ENCODE measurements at places on chromosomes 7 and 10.

DNA sequence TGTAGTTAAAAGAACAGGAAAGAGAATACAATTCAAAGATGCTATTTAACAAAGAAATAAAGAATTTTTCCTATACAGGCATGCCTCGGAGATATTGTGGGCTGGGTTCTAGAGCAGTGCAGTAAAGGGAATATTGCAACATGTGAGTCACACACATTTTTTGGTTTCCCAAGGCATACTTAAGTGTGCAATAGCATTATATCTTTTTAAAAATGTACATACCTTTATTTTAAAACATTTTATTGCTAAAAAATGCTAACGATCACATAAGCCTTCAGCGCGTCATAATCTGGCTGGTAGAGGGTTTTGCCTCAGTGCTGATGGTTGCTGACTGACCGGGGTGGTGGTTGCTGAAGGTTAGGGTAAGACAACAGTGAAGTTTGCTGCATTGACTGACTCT is 54.4 kb downstream of the ESYT2 start:
- DNase-seq: no peak

DNA sequence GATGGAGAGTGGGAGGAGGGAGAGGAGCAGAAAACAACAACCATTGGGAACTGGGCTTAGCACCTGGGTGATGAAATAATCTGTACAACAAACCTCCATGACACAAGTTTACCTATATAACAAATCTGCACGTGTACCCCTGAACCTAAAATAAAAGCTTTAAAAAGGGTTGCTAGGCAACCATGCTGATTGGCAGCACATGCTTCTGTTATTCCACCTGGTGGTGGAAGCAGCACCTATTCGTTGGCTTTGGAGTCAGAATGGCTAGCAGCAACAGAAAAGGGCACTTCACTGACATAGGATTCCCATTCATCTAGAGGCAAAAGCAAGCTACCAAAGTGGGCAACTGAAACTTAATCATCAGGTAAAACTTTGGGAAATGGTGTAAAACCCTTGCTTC is 57.1 kb downstream of the RELN start:
- no peak for DNase-seq

DNA sequence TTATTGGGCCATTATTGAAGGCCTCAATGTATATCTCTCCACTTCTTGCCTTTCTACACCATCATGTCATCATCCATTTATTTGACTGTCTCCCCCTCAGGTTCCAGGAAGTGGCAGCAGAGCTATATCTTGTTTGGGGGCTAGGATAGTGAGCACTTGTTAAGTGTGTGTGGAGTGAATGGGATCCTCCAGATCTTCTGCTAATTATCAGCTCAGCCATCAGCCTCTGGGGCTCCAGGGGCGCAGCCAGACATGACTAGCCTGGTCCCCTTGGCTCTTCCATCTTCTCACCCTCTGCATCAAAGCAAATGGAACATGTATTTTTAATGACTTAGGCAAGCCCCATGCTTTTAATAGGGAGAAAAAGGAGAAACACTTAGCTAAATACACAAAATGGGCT is 176.5 kb downstream of the ARHGAP12 start:
- no peak for DNase-seq

DNA sequence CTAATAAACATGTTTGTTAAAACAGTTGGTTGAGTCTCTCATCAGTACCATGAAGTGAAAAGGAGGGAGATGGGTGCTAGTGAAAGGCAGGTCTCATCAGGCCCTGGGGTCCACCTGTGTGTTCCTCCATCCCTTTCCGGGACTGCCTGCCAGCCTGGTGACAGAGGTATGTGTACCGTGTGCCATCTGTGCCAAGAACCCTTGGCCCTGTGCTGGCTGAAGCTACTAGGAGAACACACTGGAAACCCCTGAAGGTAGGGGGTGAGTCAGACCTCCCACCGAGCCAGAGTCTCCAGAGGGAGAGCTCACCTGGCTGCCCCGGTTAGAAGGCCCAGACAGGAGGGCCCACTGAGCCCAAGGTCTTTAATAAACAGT is 2.3 kb downstream of the DDIT4 start:
- DNase-seq: peak; percentile 31

All from KBM-7 (cell line).